ENCODE measurements at places on chromosomes 2 and 18.

DNA sequence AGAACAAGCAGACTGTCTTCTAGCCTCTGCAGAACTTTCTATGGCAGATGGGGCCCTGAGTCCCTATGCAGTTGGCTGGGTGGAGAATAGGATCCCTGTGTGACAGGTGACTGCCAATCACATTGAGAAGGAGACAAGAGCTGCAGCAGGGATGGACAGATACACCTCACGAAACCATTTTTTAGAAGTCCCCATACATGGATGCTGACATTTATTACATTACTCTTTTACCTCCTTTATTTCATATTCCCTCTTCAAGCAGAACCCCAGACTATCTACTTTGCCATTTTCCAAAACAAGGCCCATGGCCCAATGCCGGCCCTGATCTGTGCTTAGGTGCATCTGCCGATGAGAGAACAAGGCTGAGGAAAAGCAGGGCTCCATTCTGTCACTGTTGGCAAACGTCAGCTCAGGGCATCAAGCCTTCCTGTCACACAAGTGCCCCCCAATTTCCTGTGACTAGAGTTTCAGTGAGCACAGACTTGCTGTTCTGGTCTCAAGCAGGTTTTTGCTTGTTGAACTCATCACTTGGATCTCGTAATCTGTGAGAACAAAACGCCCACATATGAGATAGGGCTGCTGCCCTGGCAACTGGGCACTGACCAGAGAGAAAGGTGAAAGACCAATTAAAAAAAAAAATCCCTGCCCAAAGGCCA lies 35.8 kb downstream of the LOXHD1 start:
- DNase-seq, result no peak

DNA sequence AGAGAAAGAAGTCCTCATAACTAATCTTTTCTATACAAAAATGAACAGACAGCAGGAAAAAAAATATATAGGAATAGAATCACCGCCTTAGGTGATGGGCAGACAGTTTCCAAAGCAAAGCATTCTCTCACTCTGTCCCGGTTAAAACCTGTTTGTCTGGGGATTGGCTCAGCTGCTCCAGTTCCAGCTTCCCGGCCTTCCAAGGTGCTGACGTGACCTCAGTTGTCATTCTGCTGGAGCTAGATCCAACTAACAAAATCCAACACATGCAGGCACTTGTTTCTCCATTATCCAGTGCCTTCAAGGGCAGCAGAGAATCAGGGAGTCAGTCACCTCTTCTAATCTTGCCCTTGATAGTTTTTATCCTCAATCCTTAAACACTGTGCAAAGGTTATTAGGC lies 52.8 kb downstream of the IKZF2 start:
- DNase-seq, result no peak

DNA sequence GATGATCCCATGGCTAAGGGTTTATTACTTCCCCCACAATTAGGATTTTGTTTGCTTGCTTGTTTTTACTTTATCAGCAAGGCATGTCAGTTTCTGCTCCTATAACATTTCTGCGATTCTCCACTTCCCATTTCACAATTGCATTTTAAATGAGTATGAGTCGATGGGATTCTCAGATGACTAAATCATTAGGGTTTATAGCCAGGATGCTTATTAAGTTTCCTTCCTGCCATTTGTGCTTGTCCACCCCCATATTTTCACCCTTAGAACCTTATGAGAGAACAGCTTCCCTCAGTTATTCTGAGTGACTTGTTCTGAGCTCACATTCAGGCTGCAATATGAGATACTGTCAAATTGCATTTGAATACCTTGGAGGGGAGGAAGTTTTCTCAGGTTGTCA lies 37.9 kb upstream of the C1GALT1C1L start:
- DNase-seq, result no peak

- DNase-seq, result peak; percentile 58
Measured at GRCh38 chr18:45686891-45687611, 36.9 kb upstream of the SLC14A1 start.

DNA sequence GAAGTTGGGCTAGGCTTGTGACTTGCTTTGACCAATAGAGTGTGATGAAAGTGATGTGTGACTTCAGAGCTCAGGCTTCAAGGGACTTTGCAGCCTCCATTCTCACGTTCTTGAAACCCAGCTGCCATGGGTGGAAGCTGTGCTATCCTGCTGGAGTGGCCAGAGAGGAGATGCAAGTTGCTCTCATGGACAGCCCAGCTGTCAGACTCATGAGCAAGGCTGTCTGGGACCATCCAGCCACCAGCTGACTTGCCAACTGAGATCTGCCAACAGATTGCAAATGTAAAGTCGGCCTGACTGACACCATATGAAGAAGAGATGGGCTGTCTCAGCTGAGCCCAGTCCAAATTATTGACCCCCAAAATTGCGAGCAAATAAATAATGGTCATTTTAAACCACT lies 226.4 kb upstream of the CXCR4 start:
- no peak for DNase-seq

GRCh38 chr18:69177702-69178101 lies 223.0 kb upstream of the DOK6 start:
- no peak for DNase-seq

DNA sequence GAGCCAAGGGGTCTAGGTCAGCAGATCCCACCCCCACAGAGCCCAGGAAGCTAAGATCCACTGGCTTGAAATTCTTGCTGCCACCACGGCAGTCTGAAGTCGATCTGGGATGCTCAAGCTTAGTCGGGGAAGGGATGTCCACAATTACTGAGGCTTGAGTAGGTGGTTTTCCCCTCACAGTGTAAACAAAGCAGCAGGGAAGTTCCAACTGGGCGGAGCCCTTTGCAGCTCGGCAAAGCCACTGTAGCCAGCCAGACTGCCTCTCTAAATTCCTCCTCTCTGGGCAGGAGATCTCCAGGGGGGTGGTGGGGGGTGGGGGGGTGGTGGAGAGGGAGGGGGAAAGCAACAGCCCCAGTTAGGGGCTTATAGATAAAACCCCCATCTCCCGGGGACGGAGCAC lies 419.5 kb downstream of the NUP35 start:
- DNase-seq, result no peak

DNA sequence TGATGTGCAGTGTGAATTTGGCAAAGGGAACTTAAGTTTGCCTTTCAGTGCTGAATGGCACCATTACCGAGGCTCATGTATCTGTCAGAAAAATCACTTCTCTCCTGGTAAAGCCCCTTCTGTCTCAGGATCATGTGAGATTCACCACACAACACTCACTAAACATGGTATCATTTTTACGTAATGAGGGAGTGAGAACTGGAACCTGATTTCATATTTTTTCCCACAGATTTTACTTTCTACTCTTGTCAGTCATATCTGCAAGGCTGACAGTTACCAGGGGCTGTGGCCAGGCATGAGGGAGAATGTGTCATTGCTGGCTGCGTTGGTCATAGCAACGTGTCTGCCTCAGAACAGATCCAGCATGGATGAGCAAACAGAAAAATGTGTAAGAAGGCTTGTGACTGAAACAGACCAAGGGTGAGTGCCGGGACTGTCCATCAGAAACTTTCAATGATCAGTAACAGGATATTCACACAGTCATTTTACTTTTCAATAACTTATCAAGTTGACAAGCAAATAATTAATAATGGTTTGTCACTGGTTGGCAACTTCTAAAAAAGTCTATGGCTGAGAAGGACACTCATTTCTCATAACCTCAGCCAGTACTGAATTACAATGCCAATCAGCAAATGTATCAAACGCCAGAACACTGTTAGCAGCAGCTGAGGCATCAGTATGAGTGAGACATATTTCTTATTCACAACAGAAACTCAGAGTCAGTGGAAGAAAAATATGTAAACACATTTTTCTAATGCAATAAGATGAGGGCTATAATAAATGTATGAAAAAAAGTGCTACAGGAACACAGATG lies 100.5 kb downstream of the CDC42EP3 start:
- DNase-seq, result no peak

DNA sequence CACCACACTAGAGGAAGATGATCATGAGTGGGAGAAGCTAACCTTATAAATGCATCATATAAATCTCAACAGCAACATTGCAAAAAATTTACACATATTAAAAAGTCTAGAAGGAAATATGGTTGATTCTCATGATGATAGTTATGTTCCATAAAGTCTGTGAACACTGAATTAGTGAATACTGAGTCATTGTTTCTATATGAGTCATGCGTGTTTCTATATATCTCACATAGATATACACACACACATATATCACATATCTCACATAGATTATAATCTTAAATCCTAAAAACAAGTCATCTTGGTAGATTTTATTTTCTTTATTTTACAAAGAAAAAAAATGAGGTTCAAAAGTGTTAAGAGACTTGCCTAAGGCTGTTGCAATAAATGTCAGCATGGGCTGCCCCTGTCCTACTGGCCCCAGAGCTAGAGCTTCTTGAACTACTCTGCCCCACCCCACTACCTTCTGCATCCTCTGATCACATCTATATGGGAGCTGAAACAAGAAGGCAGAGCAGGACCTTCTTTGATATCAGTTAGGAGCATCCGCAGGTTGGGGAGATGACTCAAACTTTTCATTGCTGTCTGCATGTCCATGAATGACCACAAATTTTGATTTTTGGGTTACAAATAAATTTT lies 81.8 kb upstream of the ADAM23 start:
- DNase-seq, result no peak

DNA sequence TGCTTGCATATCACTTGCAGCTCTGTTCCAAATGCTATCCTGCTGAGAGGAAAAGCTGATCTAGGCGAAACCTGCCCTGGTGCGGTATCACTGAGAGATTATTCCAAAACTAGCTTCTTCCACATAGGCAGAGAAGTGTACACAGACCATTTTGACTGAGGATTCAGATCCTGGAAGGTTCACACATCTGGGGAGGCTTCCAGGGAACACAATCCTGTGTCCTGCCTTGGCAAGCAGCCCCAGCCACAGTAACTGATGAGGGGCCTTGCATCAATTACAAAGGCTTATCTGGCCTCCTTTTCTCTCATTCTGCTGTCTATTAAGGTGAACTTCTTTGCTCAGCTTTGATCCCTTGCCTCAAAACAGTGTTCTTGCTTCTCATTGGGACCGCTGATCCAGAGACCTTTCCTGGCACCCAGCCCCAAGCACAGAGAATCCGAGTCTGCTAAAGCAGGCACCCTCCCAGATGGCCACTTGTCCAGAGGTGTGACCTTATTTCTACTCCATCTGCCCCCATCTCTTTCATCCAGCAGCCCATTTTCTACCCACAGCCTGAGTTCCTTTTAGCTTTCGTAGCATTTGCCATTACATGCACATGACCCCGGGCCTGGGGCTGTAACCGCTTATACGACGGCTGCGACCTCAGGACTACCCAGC lies 52.3 kb upstream of the ZFP36L2 start:
- no peak for DNase-seq

DNA sequence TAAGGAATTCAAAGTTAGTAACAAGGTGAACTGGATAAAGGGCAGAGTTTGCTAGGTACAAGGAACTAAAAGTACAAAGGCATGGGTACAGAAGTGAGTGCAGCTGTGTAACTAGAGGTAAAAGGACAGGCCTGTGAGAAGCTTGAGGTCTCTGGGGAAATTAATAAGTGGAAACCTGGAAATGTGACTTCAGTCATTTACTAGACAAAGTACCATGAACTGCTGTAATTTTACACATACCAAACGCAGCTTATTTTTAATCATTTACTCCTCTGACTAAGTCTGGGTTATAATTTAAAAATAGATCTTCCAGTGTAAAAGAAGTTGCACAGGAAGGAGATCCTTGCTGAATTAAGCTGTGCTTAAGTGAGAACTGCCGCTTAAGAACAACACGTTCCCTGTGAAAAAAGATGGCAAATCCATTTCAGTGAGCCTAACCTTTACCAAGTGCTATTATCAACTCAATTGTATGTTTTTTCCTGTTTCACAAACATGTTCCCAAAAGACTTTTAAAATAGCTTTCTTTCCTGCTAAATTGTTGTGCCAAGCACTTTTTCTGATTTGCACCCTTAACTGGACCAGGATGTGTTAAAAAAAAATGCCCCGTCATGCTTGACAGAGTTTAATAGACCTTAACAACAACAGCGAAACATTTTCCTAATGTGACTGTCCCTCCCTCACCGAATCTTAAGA lies 44.3 kb downstream of the CALCRL start:
- no peak for DNase-seq

- no peak for DNase-seq
Measured at GRCh38 chr2:11647834-11648600, 22.0 kb downstream of the NTSR2 start.

GRCh38 chr2:218988650-218989049 lies 3.7 kb upstream of the FEV start:
- no peak for DNase-seq

GRCh38 chr18:6795307-6795706 lies 65.8 kb downstream of the ARHGAP28 start:
- no peak for DNase-seq

DNA sequence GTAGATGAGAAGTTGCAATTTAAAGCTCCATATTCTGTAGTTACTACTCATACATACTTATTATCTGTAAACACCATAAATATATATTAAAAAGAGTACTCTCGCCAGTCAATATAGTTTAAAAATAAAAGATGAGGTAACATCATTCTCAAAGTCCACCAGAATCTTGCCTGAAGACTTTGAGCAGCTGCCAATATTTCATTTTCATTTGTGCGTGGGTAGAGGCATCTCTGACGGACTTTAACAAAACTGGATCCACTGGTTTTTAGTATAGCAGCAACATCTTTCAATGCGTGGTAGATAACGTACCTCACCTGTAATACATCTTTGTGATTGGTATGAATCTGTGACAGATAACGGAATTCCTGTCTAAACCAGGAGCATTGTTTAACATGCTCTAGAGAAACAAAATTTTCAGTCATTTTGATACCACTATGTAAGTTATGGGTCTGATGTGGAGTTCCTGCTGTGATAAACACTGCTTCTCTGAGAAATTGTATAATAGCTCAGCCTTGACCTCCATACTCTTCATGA lies 45.0 kb downstream of the WDR75 start:
- DNase-seq, result no peak

DNA sequence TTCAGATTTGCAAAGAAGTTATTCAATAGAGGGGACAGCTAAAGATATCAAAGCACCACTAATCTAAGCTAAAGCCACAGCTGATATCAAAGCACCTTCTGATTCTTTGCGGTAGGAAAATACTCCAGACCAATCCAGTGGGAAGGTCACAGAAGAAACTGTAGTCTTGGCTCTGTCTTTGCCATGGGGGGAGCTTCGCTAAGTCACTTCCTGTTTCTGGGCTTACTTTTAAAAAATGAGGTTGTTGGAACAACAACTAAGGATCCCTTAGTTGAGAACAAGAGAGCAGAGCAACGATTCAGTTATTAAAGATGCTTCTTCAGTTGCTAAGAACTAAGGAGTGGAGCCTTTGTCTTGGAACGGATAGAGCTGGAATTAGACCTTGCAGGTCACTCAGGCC lies 12.2 kb downstream of the LPIN1 start:
- DNase-seq, result no peak

- no peak for DNase-seq
Measured at GRCh38 chr2:74513605-74514367, 464 bp upstream of the TLX2 start.

Measured in effector memory CD8-positive, alpha-beta T cell (primary cell).